ENCODE measurements at places on chromosomes 13 and 19.

GRCh38 chr19:48817585-48818124, 6.8 kb upstream of the BCAT2 start:
- DNase-seq = no peak

- no peak for DNase-seq
These were observed 29.1 kb downstream of the NFIX start for GRCh38 chr19:13024126-13024950.

- DNase-seq = no peak
These were observed 14.8 kb downstream of the DOCK9 start for GRCh38 chr13:98962901-98963590.

DNA sequence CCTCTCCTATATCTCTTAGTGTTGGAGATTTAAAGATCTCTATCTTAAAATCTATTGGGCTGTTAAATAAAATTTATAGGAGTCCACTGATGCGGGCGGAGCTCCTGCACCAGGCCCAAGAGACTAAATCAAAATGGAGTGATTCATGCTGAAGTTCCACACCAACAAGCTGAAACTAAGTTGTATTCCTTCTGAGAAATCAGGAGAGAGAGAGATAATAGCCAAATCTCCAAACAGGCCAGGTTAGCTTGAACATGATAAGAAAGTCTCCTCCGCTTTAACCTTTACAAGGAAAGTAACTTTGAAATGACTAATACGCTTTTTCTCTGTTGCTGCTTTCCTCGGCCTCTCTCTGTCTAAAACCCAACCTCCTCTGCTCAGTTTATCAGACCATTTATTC, 241.9 kb upstream of the NBEA start:
- no peak for DNase-seq

DNA sequence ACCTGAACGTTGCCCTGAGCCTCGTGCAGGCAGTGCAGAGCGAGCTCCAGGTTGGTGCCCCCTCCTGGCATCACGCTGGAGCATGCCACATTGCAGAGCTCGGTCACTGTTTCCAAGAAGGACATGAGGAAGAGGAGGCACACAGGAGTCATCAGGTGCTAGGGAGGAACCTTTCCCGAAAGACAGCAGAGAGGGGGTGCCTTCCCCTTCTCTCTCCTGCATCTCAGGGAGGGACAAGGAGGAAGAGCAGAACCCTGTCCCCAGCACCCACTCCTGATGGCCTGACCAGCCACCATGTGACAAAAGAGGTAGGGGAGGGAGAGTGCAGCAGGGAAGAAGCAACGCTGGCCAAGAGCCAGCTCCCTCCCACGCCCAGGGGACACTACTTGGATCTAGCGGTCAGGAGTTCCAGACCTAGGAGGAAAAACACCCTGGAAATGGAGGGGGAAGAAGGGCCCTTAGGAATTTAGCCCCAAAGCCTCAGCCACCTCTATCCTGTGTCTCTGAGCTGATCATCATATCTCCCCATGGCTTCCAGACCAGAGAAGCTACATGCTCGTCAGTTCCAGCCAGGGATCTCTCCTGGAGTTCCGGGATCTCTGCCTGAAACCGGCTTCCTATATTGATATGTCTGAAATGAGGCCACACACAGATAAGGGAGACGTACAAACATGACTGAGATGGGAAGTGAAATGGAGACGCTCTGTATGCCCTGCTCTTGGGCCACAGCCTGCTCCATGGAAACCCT, 17.0 kb upstream of the NAPA start:
- no peak for DNase-seq

DNA sequence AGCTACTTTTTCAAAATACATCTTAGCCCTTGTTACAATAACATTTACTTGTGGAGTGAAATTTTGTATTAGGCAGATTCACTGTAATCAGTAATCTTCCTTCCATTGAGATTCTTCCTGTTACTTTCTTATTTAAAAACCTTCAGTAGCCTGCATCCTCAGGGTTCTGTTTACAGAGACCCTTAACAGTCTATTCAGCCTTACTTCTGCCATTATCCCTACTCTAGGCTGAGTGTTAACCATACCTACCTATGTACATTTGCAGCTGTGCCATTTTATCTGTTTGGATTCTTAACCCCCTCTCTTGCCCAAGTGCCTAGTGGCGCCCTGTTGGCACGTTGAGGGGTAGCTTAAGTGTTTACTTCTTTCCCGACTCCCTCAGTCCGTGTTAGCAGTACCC, 71.9 kb downstream of the LRCH1 start:
- no peak for DNase-seq

DNA sequence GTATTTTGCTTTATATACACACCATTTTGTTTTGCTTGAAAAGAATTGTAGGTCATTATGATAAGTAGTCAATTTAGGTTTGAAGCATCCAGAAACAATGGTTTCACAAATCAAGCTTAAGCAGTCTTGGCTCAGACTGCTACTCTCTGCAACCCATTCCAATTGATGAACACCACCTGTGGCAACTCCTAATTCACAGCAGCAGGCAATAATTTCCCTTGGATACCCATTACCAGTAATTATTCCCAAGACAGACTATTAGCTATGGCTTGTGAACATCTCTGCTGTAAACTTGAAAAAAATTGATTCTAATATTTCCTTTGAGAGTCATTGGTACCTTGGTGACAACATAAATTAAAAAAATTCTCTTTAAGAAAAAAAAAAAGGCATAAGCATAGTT, 299.3 kb upstream of the SLITRK6 start:
- DNase-seq = no peak

GRCh38 chr13:59587030-59587429, 576.7 kb downstream of the DIAPH3 start:
- DNase-seq = no peak

GRCh38 chr13:99867535-99868257, 103.9 kb downstream of the ZIC5 start:
- DNase-seq = no peak

DNA sequence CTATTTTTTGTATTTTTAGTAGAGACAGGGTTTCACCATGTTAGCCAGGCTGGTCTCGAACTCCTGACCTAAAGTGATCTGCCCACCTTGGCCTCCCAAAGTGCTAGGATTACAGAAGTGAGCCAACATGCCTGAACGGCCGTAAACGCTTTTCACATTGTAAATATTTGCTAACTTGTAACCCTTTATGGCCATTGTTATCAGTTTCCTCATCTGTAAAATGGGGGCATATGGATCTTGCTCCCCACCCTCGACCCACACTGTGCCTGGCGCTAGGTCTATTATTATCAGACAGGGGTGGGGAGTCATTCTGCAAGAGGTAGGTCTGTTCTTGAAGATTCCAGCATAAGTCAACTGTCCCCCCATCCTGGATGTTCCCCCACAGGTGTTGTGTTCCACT, 11.9 kb downstream of the NCAN start:
- no peak for DNase-seq

- DNase-seq = no peak
These were observed 54.3 kb upstream of the ZNF254 start for GRCh38 chr19:24032651-24033050.

DNA sequence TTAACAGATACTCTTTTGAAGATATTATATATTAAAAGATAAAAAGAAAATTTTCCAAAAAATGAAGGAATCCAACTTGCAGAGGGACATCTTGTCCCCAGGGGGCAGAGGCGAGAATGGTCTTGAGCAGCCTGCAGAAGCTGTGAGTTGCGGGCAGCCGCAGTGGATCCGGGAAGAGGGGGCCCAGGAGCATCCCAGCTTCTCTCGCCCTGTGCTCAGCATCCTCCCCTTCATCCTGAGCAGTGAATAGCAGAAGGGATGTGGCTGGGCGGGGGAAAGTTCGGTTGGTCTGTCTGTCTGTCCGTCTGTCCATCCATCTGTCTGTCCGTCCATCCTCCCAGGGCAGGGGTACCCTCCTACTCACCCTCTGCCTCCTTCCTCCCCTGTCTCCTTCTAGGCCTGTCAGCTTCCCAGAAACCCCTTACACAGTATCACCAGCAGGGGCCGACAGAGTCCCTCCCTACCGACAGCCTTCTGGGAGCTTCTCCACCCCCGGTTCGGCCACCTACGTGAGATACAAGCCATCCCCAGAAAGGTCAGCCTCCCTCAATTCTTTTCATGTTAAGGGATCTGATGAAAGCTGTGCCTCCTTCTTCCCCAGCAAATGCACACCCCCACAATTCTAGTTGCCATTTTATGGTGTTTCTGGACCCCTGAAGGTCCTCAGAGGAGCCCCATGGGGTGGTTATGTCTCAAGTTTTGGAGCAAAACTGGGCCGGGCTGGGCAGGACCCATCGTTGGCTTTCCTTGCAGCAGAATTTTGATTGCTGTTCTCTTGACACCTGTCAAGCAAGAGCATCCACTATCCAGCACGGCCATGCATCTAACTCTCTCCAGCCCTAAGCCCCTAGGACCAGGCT, 81.6 kb downstream of the DPF1 start:
- DNase-seq = no peak

DNA sequence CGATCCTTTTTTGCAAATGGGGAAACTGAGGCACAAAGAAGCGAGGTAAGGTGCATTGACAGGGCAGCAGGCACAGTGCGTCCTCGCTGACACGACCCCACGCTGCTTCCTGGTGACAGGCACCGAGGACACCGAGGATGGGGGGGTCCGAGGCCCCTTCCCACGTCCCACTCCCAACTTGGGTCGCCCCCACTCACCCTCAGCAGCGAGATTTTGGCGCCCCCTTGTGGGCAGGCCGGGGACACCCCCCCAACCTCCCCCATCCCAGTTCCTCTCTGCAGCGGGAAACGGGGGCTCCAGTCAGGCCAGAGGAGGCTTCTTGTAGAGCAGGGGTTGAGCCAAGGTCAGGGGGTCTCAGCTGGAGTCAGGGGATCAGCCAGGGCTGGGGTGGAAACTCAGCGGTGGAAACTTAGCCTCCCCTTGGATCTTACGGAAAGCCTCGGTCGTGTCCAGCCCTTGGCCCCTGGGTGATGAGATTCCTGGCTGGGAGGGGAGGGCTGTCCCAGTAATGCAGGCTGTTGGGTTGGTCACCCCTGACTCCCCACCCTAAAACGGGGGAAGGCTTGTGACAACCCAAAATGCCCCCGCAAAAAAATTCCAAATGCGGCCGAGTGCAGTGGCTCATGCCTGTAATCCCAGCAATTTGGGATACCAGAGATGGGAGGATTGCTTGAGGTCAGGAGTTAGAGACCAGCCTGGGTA, 8.2 kb downstream of the SMIM24 start:
- no peak for DNase-seq

DNA sequence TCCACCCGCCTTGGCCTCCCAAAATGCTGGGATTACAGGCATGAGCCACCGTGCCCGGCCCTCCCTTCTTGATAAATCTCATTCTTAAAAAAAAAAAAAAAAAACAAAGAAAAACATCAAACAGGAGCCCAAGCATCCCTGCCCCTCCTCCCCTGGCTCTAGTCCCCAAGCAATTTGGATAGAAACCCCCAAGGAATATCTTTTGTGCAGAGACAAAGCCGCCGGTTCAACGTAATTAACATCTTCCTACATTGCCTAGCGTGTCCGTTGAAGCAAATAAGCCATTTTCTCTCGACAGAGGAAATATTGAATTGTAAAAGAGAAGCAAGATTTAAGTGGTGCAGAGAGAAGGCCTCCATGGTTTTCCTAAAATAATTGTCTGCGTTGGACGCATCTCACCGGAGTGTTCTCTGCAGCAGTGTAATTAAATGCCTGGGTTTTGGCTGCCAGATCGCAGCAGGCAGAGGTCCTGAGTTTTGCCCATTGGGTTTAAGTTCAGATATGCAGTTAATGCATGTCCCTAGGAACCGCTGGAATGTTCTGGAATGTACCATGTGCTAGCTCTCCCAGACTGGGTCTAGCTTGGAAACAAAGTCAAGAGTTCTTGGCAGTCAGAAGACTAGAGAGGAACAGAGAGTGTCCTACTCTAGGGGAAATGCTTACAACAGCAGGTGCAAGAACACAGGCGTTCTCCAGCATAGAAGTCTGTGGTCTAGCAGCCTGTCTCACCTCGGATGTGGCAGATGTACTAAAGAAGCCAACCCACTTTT, 30.8 kb downstream of the PIN1 start:
- no peak for DNase-seq

DNA sequence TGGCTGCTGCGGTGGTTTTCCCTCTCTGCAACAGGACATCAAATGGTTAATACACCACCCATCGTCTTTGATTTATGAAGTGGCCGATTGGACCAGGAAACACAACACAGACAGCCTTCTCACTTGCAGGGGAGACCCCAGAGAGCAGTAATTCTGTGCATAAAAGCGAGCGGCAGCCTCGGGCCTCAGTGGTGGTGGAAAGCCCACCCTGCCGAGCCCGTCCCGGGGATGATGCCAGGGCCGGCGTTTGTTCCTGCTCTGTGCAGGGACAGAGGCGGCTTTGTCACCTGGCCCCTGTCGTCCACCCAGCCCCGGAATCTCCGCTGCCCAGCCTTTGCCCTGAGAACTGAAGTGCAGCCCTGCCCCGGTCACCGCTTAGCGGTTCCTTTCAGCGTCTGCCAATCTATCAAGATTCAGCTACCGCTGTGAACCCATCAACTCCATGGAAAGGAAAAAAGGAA, 184.4 kb downstream of the TSHZ3 start:
- DNase-seq = no peak

- no peak for DNase-seq
These were observed 544.3 kb upstream of the MIR17HG start for GRCh38 chr13:90803210-90803609.

DNA sequence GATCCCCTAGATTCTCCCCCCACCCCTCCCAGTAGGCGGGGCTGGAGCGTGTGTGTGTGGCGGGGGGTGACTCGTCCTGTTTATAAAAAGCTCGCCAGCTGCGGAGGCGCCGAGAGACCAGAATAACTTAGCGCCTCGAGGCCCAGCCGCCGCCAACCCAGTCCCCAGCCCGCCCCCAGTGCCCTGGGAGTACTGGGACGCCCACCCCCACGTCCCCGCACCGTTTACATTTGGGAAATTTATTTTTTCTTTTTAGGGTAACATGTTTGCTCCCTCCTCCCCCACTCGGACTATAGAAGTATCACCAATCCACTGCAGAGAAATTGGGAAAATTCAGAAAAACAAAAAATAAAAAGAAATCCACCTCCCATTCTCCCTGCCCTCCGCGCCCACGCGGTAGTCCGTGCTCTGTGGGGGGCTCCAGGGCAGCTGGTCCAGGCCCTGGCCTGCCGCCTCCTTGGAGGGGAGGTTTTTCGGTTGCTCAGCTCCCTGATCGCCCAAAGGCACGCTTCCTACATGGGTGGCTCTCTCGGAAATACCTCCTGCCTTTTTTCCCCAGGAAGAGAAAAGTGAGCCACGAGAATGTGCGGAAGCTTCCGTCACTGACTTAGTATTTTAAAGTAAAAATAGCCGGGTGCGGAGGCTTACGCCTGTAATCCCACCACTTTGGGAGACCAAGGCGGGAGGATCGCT, 1.5 kb upstream of the RAB3A start:
- peak; percentile 42 for DNase-seq

GRCh38 chr13:74709226-74709625, 575.0 kb upstream of the KLF12 start:
- DNase-seq = no peak

- DNase-seq = no peak
These were observed 50.3 kb upstream of the ANKRD10 start for GRCh38 chr13:110965038-110965754.

GRCh38 chr13:44053208-44053607, 173.5 kb downstream of the LACC1 start:
- no peak for DNase-seq
